ENCODE measurements at places on chromosomes 16 and 17.

DNA sequence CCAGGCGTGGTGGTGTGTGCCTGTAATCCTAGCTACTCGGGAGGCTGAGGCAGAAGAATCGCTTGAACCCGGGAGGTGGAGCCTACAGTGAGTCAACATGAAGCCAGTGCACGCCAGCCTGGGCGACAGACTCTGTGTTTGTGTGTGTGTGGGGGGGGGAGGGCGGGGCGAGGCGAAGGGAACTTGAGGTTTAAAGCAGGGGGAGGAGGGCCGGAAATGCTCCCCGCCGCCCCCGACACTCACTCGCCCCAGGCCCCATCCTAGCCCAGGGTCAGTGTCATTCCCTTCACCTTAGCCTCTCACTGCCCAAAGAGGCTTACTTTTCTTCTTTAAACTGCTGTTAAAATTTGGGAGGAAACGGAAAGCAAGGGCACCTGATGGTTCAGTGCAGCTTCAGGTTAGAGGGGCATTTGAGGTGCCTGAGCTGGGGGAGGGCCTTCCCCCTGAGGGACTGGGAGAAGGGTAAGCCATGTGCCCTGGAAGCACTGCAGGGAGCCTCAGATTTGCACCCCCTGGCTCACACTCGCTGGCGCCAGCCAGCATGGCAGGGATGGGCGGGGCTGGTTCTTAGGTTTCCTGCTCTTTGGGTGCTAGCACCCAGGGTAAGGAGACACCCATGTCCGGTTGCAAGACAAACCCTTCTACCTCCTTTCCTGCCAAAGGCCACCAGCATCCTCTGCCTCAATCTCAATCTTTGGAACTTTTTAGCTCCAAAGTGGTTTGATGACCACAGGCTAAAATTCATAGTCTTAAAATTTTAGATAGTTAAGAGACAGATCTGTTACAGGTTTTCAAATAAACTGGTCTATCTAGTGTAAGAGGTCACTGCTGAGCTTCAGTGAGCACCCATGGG, 2.2 kb upstream of the LIMD2 start:
- DNase-seq, result peak; percentile 53

DNA sequence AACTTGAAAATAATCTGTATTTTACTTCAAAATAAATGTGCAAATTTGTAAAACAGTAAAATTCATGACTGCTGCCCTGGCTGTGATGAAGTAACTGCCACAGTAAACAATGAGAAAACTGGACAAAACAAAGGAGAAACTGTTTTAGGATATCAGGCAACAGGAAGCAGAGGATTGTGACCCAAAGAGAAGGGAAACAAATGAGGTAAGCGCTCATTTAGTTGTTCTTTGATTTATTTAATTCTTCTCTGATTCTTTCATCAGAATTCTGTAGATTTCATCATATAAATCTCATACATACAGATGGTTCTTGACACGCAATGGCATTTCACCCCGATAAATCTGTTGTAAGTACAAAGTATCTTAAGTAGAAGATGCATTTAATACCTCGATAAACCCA, 198.1 kb upstream of the AXIN2 start:
- DNase-seq, result no peak

- no peak for DNase-seq
Observed at GRCh38 chr16:50627419-50627818, 53.7 kb downstream of the SNX20 start.

DNA sequence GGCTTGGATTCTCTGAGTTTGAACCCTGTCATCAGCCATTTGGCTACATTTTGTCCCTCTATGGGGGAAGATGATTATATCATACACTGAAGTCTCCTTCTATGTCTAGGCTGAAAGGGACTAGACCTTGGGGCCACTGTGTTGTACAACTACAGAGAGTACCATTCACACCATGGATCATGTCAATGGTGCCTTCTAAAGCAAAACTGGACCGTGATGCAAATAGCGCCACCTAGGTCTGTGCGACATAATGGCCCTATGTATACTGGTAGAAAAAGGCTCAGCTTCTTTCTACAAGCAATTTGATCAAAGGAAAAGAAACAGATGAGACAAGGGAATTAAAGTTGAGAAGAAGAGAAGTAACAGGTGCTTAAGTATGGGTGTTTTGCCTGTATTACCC, 100.7 kb downstream of the LYRM1 start:
- DNase-seq, result no peak

GRCh38 chr16:22721511-22722100, 92.4 kb upstream of the HS3ST2 start:
- no peak for DNase-seq

GRCh38 chr17:1493291-1493980, 950 bp upstream of the MYO1C start:
- DNase-seq, result no peak

Data from activated CD8-positive, alpha-beta memory T cell treated with anti-CD3 and anti-CD28 coated beads for 1 hour (primary cell).